ENCODE measurements at places on chromosomes 3 and 15.

DNA sequence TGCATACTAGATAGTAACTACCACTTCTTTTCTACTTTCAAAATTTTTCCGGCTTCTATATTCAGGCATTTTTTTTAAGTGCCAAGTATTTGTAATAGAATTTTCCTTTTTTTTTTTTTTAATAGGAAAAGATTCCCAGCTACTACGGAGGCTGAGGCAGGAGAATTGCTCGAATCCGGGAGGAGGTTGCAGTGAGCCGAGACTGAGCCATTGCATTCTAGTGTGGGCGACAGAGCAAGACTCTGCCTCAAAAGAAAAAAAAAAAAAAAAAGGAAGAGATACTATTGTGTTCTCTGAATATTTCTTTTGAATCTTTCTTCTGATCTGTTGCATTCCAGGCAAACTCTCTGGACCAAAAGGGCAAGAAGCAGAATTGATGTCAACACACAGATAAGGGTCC is 557.3 kb downstream of the FGF12 start:
- no peak for DNase-seq

GRCh38 chr3:24242012-24242698 is 252.5 kb downstream of the THRB start:
- DNase-seq, result peak; percentile 71

DNA sequence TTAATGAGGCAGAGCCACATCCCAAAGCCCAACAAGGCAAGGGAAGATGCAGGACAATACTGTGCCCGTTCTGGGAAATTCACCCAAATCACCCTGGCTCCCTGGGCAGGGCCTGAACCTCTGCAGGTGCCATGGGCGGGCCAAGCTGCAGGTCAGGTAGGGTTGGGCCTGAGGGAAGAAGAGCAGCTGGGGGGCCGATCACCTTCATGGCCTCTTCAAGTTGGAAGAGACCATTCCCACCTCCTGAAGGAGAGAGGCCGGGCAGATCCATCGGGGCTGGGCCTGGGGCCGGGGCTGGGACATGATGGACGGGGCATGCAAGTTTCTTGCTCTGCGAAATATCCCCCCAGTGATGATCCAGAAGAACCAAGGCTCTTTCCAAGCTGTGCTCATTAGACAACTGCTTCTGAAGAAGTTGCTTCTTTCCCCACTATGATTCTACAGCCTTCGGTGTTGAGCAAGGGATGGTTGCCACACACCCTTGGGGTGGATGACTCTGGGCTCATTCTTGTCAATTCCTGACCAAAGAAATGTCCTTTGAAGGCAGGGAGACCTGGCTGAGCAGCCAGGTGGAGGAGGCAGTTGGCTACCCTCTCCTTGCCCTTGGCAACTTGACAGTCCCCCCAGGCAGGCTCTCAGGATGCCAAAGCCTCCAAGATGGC is 38.2 kb downstream of the KLHL25 start:
- DNase-seq, result no peak

DNA sequence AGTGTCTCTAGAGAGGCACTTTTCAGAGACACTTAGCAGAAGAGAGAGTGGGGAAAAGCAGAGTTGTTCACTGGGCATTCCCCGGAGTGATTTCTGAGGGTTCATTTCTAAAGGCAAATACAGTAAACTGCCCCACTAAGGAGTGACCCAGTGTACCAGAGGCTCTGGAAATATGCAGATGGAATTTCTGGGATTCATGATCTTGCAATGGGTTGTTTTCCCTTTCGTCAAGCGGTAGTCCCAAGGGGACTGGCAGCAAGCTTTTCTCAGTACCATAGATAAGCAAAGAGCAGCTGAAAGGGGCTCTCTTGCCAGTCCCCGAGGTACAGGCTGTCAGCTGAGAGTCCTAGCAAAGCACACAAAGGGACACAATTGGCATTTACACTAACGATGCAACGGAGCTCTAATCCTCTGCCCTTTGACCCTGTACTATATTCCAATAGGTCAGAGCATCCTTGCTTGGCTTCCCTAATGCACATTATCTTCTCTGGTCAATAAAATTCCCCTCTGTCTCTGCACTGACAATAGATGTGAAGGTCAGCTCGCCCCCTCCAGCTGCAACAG is 155.6 kb downstream of the SEMA6D start:
- DNase-seq, result no peak

DNA sequence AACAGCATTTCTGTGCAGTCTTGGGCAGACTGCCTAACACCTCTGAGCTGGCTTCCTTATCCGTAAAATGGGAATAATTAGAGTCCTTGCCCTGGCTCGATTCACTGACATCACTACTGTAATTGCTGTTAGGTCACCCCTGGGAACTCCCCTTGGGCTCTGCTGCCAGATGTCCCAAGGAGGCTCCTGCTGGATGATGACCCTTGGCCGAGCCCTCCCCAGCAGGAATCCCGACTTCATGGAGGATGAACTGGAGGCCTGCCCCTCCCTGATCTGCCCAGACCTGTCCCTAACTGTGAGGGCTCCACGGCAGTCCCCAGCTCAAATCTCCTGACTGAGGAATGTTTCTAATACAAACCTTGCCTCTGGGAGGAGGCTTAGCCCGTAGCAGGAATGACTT is 18.0 kb downstream of the ESYT3 start:
- no peak for DNase-seq

GRCh38 chr15:51830276-51830806 is 888 bp downstream of the TMOD3 start:
- no peak for DNase-seq

DNA sequence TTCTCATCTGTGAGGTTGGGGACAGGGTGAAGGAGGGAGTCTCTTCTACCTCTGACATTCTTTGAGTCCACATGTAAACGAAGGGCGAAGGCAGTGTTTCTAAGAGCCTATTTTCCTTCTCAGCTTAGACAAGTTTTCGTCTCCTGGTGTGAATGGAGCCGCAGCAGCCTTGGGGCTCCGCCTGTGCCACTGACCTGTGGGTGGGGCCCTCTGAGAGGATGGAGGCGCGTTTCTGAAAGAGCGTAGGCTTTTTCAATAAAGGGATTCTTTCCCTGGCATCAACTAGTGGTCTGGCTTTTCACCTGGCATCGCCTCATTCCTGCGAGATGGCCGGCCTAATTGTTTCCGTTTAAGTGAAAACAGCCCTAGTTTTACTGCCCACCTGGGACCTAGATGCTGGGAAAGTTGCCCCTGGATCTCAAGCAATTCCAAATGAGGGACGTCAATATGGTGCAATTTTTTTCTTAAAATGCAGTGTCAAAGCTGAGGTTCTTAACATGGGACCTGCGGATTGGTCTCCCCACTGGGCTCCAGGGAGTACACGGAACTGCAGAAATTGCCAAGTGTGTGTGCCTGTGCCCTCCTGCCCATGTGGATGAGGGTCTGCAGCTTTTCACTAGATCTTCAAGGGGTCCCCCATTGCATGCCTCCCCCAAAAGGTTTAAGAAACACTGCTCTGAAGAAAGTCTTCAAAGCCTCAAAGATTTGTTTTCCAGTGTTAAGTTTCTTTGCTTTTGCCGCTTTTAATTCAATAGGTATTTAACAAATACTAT is 958 bp downstream of the GLDN start:
- no peak for DNase-seq
